NCI-H1694 (cell line): ENCODE measurements at places on chromosomes 16 and 17.

DNA sequence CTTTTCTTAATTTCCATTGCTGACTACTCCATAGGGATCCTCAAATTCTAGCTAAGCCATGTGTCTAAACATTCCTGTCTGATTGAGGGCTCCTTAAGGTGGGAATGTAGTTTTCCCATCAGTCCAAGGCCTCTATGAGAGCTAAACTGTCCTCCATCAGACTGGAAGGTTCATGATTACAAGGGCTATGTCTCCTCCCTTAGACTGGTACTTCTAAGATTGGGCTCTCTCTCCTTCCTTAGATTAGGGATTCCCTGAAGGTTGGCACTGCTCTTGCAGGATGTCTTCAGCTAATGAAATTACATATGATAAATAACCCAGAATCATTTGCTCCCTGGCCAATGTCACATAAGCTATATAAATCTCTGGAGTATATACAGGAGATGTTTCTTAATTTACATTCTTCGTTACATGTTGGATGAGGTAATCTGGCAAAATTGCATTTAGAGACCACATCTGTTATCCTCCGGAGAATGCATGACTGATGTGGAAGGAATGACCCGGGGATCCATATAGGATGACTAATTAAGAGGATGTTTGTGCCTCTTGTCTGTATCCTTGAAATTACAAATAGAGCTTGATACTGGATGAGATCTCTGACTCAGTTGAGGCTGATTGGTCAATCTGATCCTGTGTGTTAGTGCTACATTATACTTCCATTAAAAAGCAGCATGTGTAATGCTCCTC, 14.2 kb downstream of the B4GALNT2 start:
- DNase-seq = no peak

- no peak for DNase-seq
Observed at GRCh38 chr16:14462811-14463210, 167.2 kb downstream of the PARN start.

GRCh38 chr17:75876938-75877751, 1.2 kb downstream of the TRIM47 start:
- DNase-seq = no peak

DNA sequence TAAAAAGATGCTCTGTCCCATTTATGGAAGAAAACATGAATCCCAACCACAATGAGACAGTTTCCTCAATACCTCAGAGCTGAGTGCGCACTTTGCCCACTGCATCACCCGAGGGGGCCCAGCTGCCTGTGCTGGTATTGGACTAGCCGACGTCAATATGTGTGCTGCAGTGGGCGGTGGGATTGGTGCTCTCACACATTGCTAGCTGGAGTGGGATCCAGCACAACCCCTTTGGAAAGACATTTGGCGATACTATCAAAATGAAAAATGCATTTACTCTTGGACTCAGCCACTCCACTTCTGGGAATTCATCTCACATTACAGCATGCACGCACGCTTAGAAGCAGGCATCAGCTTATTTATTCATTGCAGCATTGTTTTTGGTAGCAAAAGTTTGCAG, 289.2 kb upstream of the FOXF1 start:
- DNase-seq = no peak

DNA sequence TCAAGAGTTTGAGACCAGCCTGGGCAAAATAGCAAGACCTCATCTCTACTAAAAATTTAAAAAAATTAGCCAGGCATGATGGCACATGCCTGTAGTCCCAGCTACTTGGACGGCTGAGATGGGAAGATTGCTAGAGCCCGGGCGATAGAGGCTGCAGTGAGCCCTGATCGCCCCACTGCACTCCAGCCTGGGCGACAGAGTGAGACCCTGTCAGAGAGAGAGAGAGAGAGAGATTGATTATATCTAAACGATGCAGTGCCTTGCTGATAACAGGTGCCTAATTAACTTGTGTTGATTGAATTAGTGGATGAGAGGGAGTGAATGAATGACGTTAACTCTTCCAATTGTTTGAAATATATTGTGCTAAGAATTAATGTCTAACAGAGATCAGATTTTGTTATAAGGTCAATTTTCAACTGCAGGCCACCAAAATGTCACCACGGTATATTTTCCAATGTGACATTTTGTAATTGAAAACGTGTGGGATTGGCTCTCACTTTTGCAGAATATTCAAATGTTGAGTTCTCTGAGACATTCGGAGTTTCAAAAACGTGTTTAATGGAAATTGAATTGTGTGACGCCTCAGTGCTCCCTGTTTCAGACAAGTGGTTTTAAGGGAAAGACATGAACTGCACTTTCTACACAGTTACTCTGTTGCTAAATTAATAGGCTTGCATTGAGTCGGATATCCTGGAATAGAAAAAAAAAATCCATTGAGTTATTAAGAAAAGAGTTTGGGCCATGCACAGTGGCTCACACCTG, 53.6 kb downstream of the ABAT start:
- no peak for DNase-seq

DNA sequence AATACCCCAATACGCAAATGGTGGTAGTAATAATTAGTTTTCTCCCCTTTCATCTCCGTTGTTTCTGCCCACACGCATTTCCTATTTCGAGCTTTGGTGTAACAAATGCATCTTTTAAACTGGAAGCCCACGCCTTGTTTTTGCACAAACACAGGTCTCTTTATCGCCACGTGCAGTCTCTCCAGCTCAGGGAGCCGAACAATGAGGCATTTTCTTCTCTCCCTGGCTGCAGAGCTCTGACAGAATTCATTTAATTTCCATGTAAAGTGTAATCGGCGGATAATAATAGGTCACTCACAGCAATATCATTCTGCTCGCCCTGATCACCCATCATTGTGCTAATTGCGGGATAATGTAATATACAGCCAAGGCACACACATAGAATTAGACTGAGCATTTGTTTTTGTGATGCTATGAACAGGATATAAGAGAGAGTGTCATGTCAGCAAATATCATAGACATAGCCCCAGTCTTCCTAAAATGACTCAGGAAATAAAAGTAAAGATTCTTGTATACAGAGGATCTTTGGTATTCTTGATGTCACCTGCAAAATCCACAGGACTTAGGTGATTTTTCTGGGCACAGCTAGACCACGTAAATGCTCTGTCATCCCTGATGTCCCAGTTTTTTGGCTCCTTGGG, 452.6 kb upstream of the CDH11 start:
- no peak for DNase-seq

- DNase-seq = no peak
Observed at GRCh38 chr16:59522826-59523225, 788.7 kb upstream of the GOT2 start.

DNA sequence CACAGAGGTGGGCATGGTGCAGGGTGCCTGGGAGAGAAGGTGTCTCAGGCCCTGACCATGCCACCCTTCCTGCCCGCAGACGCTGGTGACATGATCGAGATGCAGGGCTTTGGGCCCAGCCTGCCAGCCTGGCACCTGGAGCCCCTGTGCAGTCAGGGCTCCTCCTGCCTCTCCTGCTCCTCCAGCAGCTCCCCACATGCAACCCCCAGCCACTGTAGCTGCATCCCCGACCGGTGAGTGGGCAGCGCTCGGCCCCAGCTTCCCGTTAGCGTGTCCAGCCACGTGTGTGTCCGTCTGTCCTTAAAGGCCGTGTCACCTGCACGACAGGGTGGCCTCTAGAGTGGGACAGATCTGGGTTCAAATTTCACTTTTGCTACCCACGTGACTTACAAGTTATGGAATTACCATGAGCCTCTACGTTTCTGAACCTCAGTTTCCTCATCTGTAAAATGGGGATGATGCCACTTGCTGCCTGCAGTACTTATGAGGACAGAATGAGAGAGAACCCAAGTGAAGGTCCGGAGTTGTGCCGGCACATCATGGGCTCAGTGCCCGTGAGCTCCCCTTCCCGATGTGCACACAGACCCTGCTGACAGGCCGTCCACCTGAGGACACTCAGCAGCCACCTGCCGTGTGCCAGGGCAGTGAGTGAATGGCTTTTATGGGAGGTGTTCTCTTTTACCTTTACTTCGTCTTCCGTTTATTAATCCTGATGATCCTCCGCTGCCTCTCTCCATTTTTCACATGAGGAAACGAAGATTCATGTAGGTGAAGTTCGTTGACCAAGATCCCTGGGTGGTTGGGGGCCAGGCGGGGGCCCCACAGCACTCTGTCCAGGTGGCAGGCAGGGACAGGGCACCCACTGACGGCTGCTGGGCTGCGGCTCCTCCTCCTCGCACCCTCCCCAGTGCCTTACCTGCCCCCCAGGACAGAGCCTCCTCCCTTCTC, 29.4 kb downstream of the MNT start:
- no peak for DNase-seq

GRCh38 chr16:78283548-78284251, 184.2 kb downstream of the WWOX start:
- no peak for DNase-seq

DNA sequence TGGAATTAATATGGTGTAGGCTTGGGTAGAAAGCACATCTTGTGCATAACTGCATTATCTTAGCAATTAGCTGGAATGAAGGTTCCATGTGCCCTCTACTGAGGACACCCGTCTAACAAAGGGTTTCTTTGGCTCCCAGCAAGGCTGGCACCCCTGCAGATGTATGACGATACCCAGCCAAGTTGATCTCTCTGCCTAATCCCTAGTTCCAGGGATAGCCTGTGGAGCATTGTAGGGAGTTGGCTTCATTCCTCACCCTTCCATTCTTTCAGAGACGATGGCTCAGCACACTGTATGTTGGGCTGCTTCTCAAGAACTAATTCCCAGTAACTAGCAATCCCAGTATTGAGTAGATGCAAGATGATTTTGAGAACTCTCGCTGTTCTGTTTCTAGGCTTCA, 182.5 kb downstream of the SNX29 start:
- no peak for DNase-seq
